ENCODE measurements at places on chromosomes 6 and 20.

GRCh38 chr20:18943542-18943941 is 130.0 kb downstream of the SCP2D1 start:
- DNase-seq, result no peak

DNA sequence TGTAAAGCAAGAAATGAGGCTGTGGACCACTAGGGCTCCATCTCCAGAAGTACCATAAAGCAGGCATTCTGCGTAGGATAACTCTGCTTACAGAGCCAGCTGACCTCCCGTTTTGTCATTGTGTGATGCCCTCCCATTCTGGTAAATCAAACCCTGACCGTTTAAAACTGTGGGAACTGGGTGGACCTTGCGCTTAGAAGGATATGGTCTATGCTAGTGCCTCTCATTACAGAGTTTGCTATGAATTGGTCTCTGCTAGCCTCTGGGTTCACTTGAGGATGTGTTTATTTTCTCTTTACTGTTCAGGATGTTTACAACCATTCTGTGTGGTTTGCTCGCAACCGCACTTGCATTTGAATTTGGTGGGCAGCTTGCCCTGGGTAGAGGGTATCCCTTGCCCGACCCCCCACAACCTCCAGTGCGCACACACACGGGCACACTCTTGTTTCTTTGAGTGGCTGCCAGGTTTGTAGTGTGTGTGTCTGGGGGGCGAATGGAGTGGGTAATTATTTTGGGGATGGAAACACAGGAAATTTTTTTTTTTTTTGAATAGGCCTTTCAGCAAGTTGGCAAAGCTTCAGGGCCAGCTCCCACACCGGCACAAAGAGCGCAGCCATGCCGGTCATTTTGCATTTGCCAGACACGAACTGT is 198.3 kb downstream of the JARID2 start:
- no peak for DNase-seq

DNA sequence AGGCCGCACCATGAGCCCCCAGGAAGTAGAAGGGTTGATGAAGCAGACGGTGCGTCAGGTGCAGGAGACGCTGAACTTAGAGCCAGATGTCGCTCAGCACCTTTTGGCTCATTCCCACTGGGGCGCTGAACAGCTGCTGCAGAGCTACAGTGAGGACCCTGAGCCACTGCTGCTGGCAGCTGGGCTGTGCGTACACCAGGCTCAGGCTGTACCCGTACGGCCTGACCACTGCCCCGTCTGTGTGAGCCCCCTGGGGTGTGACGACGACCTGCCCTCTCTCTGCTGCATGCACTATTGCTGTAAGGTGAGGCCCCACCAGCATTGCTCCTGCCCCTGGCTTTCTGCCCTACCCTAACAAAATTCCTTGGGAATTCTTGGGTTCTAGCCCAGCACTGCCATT is 13.1 kb downstream of the DNPH1 start:
- DNase-seq, result peak; percentile 56

DNA sequence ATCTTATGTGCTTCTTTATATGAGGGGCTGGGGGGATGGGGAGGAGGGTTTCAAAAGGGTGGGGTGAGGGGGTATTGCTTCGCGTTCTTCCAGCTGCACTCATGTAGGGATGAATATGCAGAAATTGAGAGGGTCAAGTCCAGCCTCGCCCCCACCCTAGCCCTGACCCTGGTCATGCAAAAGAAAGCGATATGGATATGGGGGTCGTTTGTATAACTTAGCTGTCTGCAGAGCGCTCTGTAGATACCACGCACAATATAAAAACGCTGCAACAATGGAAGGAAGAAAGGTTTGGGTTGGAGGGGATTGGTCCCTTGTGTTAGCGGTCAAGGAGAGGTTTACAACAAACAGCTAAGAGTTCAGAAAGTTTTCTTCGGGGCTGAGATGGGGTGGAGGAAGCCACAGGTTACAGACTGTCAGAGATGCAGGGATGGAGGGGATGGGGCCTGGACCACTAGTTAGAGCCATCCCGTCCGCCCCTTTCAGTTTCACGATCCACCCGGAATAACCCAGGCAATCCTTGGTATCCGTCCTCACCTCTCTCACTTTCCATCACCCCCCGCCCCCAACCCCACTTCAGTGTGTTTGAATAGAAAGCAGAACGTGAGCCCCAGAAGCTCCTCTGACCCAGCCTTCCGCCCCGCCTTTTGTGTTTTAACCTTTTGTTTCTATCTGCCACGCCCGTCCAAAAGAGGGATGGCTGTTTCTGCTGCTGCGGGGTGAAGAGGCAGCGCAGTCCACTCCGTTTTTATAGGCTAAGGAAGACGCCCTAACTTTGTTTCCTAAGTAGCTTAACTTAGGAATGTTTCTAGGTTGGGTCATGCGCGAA is 73.5 kb downstream of the SOX4 start:
- no peak for DNase-seq

DNA sequence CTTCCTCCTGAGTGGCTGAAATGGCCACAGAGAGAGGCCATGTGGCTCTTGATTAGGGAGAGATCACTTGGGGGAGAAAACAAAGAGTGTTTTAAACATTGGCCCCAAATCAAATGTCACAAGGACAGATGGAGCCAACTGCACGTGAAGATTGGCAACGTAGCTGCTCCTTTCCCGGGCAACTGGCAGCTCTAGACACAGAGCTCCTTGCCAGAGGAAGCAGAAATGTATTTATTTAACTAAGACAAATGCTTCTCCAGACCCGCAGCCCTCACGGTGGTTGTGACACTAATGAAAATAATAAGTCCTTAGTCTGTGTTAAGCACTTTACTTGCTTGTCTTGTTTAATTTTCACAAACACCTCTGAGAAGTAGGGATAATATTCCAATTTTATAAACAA is 49.6 kb upstream of the DSN1 start:
- DNase-seq, result no peak

DNA sequence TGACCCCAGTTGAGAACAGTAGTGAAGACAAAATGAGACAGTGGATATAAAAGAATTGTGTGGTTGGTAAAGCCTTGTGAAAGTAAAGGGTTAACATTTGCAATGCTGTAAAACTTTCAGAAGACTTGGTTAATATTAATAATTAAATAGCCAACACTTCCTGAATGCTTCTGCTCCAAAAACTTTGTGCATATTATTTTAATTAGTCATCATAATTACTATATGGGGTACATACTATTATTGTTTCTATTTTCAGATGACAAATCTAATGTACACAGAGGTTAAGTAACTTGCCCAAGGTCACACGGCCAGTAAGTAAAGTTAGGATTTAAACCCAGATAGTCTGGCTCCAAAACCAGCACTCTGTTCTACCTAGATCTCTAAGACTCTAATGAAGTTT is 291.3 kb downstream of the OGFRL1 start:
- no peak for DNase-seq

GRCh38 chr6:11952316-11952715 is 59.8 kb upstream of the HIVEP1 start:
- DNase-seq, result no peak

GRCh38 chr6:131135244-131136020 is at the start of gene AKAP7:
AKAP7 (plus strand) TSS chr6:131135467; CDS start chr6:131135764, 297 bp downstream.
- DNase-seq, result peak; percentile 32

DNA sequence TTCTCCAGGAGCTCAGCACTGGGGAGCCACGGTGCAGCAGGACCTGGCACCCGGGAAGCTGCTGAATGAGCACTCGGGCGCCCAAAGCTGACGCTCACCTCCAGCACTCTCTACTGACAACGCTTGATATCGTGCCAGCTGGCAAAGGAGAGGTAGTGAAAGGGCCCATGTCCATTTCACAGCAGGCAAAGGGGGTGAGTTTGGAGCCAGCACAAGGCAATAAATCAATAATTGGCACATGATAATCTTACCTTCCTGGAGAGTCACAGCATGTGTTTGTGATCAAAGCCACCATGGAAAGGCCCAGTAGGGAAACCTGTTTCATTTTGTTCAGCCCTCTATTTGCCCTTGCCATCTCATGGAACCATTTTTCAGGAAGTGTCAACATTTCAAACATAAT is 23.3 kb upstream of the SMIM26 start:
- DNase-seq, result no peak

DNA sequence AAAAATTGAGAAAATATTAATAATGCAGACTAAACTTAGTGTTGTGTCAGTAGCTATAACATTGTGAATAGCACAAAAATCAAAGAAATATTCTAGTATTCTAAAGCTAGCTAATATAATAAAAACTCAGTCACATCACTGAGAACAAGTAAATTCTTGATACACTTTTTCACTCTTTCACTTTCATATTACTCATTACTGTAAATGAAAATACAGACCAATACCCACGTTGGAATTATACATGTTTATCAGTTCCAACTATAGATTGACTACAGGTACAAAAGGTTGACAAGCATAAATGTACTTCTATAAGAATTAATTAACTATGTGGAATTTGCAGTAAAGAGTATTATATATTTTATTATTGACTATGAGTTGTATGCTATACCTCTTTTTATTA is 1043.4 kb upstream of the FLRT3 start:
- no peak for DNase-seq

DNA sequence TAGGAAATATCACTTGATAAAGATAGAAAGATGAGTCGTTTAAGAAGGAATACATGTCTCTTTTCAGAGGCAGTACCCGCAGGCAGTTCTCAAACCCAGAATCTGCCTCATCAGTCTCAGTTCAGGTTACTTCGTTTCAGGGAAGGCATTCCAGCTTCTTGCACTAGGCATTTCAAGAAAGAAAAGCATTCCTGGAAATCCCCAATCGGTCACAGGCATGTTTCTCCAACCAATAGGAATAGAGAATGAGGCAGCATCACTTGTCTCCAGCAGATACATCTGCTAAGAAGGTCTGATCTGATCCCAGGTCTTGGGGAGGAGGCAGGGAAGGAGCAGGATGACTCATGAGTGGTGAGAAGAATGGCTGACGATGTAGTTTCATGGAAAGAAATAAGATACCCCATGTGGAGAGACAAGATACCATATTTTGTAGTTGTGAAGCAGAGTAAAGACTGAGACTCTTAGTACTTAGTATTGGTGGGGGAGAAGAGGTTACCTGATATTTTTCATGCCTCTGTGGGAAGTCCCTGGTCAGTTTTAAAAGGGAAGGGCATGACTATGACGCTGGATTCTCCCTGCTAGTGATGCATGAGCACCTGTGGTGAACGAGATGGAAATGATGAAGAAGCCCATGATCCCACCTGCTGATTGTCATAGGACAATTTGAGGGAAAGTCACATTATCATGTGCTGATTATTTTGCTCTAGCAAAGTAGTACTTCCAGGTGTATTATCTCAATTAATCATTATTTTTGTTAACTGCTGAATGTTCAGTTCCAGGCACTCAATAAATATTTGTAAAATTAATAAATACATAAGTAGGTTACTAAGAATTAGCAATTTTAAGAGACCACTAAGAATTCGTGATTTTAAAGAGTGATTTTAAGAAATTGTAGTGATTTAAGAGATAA is 20.3 kb upstream of the HLA-DRB1 start:
- DNase-seq, result no peak

GRCh38 chr6:21740376-21741124 is 147.0 kb downstream of the SOX4 start:
- DNase-seq, result no peak

DNA sequence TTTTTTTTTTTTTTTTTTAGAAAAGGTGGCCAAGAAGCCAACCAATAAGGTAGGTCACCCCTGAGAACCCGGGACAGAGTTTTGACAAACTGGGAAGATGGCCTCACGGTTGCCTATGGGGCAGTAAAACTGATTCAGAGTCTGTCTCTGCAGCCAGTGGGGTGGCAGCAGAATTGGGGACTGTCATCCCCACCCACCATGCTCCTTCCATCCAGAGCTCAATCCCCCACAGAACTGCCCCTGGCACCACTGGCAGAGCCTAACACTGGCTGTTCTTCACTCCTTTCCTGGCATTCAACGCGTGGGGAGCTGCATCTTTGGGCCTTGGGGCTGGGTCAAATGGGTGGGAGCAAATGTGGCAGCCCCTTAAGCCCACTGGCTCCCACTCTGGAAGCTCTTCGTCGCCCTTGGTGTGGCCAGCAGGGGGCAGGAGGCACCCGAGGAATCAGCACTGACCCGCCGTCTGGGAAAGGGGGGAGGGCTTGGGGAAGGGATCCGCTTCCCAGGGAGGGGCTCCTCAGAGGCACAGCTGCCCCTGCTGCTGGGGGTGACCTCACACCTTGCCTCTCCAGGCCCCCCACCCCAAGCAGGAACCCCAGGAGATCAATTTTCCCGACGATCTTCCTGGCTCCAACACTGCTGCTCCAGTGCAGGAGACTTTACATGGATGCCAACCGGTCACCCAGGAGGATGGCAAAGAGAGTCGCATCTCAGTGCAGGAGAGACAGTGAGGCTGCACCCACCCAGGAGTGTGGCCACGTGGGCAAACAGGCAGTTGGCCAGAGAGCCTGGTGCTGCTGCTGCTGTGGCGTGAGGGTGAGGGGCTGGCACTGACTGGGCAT is 10.4 kb downstream of the CD40 start:
- no peak for DNase-seq

DNA sequence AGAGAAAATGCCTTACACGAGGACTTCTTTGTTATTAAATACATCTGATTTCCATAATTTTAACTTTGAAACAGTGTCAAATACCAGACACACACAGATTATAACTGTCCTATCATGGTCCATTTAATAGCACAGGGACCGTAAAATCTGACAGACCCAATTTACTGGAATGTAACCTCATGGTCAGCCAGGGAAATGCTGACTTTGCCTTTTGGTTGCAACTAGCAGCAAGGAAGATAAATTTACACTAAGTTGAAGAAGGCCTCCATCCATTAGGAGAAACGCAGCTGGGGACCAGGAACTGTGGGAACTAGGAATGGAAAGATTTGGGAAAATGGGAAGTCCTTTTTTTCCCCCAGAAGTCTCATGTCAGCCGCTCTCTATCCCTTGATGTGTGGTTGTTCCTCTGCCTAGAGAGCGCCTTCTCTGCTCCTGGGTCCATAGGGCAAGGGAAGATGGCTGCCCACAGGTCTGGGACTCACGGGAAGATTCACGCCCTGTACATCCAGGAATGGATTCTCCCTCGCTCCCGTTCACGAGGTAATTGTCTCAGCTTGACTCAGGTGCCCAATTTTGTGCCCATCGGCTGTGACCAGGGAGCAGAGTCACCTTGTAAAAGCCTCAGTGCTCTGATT is 74.6 kb upstream of the L3MBTL3 start:
- no peak for DNase-seq

DNA sequence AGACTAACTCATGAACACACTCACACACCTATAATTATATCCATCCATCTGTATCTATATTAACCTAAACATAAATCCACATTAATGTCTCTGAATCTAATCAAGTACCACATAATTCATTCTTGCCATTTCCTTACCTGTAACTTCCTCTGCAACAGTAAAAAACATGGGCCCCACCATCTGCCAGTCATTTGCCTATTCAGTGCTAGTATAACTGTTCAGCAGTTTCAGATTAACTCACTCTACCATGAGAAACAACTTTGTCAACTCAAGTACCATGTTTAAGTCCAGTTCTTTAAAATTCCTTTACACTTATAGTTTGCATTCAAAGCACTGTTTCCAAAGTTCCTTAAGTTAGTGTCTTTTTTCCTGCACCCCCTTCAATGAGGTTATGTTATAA is 68.8 kb downstream of the LAMP5 start:
- no peak for DNase-seq

- DNase-seq, result no peak
These were observed 24.0 kb upstream of the MLN start for GRCh38 chr6:33827546-33828451.

DNA sequence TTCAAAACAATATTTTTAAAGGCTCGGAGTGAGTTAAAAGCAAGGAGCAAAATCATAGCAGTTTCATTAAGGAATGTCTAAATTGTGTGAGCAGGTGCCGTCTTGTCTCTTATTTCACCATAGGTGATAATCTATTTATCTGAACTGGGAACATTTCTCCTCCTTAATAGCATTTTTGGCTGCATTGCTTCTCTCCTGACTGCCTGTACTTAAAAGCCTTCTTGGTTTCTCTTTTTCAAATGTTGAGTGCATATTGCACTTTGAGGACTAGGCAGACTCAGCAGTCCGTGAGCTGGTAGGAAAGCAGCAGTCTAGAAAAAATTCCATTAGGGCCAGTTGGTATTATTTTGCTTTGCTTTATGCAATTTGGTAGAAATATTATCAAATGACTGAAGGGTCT is 645.9 kb downstream of the GRIK2 start:
- no peak for DNase-seq
